ENCODE measurements at places on chromosomes 11 and 22.

- no peak for DNase-seq
Measured at GRCh38 chr22:44425694-44426045, 72.4 kb downstream of the RTL6 start.

DNA sequence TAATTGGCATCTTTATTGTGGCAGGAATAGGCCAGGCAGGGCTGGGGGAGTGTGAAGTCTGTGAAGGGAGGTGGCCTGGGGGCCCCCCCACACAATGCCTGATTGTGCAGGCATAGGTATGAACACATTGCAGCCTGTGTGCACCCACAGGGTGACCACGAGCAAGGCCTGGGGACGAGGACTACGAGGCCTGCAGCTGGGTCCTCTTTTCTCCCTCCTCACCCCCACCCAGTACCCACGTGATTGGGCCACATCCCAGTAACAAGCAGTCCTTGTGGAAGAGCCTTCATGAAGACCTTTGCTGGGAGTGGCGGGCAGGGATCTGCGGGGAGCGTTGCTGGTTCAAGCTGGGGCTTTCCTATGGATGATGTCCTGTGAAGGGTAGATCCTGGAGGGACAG is 29.3 kb downstream of the ZBTB16 start:
- DNase-seq: no peak

- DNase-seq: no peak
Measured at GRCh38 chr22:43060183-43060582, 29.0 kb downstream of the TTLL1 start.

DNA sequence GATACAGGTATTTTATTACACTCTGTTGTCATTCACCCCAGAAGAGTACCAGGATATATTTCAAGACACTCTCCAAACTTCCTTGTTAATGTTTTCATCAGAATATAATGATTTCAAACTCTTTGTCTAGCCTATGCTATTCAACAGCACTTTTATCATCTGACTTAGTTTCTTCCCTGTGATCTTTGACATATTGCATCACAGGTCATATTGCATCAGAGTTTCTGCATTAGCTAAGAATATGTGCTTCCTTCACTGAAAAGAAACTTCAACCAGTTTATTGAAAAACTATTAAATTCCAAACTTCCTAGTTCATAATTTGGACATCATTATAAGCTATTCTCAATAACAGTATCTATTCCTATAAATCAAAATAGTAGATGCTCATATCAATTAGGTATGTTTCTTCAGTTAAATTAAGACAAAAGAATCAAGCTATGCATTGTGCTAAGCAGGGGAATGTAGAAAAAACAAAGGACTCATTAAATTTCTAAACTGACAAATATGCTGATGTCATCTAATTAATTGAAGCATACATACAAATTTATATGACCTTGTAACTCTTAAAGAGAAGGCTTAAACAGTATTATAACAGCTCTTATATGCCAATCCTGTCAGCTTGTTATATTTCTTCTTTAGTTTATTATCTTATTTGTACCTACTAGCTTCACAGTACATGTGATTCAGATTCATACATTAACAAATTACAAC is 361.8 kb upstream of the LUZP2 start:
- no peak for DNase-seq

DNA sequence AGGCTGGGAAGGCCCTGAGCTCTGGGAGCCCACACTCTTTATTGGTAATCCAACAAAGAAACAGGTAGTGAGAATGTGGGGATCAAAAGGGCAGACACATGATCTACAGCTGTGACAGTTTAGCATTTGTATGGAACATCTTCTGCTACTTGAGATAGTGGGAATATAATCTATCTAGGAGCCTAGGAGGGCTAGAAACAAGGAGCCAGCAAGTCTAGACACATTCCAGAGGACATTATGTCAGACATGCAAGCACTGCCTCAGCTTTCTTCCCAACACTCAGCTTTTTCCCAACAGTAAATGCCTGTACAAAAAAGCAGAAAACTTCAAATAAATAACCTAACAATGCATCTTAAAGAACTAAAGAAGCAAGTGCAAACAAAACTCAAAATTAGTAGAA is 1150.6 kb upstream of the RAG2 start:
- DNase-seq: no peak

DNA sequence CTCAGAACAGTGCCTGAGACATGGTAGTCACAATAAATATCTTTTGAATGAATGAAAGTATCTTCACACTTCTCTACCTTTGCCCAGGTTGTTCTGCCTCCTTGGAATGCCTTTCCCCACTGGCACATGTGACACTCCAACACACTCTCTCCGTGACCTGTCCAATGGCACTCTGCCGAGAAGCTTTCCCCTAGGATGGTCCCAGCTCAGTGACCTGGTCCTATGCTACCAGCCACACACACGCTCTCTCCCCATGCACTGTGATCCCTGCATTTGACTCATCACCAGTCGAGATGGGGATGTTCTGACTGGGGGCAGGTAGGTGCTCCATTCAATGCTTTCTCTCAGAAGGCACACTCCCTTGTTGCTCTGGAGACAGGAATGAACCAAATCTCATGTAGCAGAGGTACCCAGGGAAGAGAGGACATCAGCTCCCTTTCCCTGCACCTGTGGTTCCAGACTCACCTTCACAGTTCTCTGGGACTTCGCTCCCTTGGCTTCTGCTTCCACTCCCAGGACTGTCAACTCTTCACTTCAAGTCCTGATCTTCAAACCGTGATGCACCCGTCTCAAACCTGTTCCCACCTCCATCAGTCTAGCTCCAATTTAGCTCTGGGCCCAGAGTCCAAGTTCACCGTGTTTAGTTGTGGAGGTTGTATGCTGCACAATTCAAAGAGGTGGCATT is 30.7 kb upstream of the LMO1 start:
- DNase-seq: no peak

GRCh38 chr11:47943721-47944586 is 36.4 kb upstream of the PTPRJ start:
- DNase-seq: no peak

GRCh38 chr11:849951-850774 is 7.5 kb downstream of the TSPAN4 start:
- DNase-seq: no peak

GRCh38 chr11:46315033-46315738 is 32.1 kb upstream of the DGKZ start:
- peak; percentile 82 for DNase-seq

DNA sequence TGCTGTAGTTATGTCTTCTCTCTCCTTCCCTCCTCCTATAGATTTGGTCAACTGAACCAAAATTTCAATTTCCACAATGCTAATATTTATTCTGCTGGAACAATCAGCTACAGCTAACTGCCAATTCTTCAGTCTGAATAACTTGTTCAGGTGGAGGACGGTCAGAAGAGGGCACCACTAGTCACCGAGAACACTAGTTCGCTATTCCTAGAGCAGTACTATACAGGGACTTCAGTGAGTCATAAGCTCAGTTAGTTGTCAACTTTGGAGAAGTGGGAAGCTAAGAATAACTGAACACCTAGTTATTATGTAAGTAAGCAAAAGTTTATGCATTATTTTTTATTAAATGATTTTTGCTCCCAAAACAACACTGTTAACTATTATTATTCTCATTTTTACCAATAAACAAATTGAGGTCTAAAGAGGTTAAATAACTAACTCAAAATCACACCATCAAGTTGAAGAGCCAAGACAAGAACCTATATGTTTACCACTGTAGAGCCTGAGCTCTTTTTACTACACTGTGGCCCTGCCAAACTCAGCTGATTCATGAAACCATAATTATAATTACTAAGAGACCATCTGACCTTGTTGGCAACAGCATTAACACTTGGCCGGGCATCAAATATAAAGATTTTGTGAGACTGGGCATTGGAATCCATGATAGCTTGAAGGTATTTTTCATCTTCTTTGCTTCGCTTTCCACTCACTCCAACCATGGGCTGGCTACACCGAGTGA is 59.0 kb downstream of the CEP57 start:
- peak; percentile 16 for DNase-seq

DNA sequence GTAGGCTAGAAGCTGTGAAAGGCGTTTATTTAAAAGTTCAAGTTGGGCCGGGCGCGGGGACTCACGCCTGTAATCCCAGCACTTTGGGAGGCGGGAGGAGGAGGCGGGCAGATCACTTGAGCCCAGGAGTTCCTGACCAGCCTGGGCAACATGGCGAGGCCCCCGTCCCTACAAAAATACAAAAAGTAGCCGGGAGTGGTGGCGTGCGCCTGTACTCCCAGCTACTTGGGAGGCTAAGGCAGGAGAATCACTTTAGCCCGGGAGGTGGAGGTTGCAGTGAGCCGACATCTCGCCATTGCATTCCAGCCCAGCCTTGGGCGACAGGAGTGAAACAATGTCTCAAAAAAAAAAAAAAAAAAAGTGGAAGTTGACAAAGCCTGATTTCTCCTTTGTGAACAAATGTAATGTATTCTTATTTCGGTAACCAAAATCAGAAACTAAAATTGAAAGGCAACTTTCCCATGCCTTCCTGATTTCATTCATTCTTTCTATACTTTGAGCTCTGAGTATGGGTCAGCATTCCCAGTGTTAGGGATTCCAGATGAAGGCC is 825 bp downstream of the PTPMT1 start:
- no peak for DNase-seq
